M059J (cell line): ENCODE measurements at places on chromosomes 7 and 10.

DNA sequence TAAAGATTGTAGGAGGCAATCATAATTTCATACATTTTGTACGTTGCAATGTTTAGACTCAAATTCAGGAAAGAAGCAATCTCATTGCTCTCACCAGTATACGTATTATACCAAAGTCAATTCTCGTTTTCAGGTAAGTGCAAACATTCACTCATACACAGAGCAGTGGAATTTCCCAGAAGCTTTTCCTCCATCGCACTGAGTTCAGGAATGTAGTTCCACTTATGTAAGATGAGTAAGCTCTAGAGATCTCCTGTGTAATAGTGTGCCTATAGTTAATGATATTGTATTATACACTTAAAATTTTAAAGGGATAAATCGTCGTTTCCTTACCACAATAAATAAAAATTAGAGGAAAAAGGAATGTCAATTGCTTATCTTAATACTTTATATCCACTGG, 470.8 kb upstream of the KCND2 start:
- DNase-seq = no peak

GRCh38 chr7:64869912-64870562, 33.0 kb upstream of the ZNF273 start:
- no peak for DNase-seq

GRCh38 chr10:50406457-50407070, 155.2 kb upstream of the ASAH2 start:
- no peak for DNase-seq

DNA sequence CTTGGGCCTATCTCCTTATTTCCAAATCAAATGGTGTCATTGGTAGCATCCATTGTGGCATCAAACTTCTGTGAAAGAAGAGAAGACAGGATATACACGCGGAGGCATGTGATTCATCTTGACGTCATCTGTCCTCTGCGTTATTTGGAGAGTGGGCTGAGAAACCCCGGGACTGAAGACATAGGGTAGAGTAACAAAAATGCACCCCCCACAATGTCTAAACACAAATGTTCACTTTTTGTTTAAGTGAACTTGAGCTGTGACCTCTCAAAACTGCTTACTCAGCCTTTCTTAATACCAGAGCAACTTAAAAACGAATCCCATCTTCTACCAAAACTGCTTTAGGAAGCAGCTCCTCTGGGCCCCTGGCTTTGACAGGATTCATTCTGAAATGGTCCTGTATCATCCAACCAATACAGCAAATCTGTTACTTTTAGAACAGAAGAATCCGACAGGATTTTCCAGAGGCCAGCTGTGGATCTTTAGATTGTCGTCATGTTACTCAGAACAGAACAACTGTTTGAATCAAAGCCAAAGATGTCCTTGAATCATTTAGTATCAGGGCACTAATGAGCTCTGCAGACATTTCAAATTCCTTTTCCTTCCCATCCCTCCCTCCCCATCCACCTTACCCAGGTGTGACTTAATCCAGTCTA, 438.1 kb downstream of the SUGCT start:
- peak; percentile 66 for DNase-seq

- DNase-seq = peak; percentile 23
Observed at GRCh38 chr7:154767821-154768415, 235.0 kb downstream of the PAXIP1 start.

- no peak for DNase-seq
Observed at GRCh38 chr10:119221201-119221600, 13.8 kb downstream of the GRK5 start.

GRCh38 chr10:43225787-43226153, 41.1 kb downstream of the RASGEF1A start:
- peak; percentile 12 for DNase-seq

- no peak for DNase-seq
Observed at GRCh38 chr7:983004-983615, at the start of gene CYP2W1. TSS of gene CYP2W1 (plus strand) at chr7:983181. CDS start at chr7:983212, 31 bp downstream.

- DNase-seq = peak; percentile 18
Observed at GRCh38 chr7:45026984-45027773, 27.2 kb downstream of the CCM2 start.

- peak; percentile 38 for DNase-seq
Observed at GRCh38 chr10:29392376-29393021, 103.6 kb downstream of the LYZL1 start.

DNA sequence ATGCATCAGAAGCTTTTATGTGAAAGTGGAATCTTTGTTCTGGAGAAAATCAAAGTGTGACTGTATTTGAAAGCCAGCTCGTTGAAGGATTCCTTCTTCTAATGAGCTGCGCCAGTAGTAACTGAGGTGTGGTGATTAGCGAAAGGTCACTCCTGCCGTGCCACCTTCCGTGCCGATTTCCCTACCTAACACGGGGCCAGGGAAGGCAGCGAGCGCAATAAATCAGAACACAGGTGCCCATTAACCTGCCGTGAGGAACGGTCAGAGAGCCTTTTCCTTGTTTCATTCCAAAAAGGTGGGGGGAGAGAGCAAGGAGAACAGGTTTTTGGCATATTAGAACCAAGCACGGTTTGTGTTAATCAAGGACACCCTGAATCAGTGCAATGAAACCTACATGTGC, 258.0 kb downstream of the CELF2 start:
- no peak for DNase-seq

DNA sequence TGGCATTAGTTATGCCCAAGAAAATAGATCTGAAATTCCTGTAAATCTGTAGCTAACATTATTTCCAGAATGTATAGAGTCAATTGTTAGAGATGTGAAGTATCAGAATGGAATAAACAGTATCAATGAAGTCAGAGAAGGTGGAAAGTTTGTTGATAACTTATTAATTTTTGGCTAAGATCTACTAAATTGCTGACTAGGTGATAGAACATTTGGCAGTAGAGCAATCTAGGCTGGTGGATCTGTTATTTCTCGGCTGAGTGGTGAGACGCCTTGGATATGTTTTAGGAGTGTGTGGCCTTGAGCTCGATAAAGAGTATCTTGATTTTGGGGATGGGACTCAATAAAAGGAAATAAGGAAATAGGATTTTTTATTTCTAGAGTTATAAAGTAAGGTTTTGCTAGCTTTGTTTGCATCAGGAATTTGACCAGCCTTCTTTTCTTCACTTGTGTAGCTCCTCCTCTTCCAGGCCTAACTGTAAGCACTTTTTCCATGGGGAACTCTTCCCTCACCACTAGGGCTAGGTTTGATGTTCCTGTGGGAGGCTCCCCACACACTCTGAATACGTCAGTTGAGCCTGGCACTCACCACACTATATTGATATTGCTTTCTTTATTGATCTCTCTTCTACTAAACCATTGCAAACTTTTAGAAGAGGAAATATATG, 86.8 kb upstream of the CSTF2T start:
- no peak for DNase-seq

GRCh38 chr10:96376483-96376882, 17.7 kb upstream of the OPALIN start:
- DNase-seq = no peak

GRCh38 chr10:31145986-31146385, 114.3 kb upstream of the ZNF438 start:
- no peak for DNase-seq

DNA sequence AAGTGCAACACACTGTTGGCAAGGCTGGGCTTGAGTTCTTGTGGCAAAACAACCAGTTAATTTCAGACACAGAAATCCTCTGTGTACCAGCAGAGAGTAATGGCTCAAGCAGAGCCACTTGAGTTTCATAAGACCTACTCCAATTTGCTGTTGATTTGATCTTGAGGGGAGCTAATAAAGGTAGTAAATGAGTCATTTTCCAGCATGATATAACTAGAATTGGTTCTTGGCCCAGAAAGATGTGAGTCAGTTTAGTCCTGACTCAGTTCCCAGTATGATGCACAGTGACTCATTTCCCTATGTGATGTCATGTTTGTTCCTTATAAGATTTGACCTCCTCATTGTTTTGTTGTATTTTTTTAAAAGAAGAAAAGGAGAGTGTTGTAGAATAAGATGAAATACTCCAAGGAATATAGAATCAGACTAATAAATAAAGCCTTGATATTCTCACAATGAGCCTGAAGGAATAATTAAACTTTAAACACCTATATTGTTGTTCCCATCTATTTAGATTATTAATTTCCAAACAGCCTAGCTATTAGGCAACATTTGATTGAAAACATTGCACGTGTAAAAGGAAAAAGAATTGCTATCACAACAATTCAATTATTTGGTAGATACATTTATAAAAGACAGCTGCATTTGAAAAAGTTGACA, 186.2 kb downstream of the REEP3 start:
- DNase-seq = peak; percentile 99

- no peak for DNase-seq
Observed at GRCh38 chr10:46092524-46093081, 46.5 kb upstream of the MSMB start.

GRCh38 chr7:11212080-11212711, 238.5 kb downstream of the PHF14 start:
- peak; percentile 72 for DNase-seq

DNA sequence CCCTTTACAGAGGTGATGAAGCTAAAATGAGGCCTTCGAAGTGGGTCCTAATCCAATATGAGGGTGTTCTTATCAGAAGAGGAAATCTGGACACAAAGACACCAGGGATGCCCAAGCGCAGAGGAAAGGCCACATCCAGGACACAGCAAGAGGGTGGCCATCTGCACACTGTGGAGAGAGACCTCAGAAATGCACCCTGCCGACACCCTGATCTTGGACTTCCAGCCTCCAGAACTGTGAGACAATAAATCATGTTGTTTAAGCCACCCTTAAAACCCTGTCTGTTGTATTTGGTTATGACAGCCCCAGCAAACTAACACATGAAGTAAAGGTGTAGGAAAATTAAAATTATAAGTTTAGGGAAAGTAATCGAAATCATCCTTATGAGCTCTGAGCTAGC, 64.0 kb downstream of the CDC123 start:
- DNase-seq = no peak

DNA sequence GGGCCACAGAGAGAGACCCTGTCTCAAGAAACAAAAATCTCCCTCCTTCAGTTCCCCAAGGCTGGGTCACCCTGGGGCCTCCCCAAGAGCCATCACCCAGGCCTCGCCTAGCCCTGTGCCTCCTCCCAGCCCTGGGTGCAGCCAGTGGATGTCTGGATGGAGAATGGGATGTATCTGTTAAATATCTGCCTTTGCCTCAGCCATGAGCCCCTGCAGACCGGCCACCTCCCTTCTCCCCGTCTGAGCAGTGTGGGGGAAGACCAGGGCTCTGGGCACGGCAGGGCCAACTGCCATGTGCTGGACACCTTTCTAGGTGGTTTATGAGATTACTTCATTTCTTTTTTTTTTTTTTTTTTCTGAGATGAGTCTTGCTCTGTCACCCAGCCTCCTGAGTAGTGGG, 10.0 kb downstream of the ARPC1B start:
- no peak for DNase-seq

- DNase-seq = no peak
Observed at GRCh38 chr10:15244635-15245197, 76.2 kb upstream of the NMT2 start.

GRCh38 chr10:125707541-125708468, 11.7 kb upstream of the EDRF1 start:
- DNase-seq = peak; percentile 86
